ENCODE measurements at places on chromosomes 6 and 20.

DNA sequence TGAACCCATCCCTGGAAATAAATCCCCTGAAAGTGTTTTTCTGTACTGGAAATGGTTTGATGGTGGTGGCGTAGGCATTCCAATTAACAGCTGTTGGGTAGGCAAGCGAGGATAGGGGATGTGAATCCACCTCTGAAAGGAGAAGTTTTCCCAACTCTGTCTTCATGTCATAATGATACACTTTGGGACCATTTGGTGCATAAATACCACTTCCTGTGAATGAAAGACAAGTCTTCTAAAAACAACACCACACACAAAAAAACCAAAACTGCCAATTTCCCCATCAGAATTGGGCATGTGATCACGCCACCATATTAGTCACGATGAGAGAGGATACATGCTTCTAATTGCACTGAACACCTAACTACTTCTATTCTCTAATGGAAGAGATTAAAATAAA is 6.4 kb downstream of the VNN2 start:
- no peak for DNase-seq

DNA sequence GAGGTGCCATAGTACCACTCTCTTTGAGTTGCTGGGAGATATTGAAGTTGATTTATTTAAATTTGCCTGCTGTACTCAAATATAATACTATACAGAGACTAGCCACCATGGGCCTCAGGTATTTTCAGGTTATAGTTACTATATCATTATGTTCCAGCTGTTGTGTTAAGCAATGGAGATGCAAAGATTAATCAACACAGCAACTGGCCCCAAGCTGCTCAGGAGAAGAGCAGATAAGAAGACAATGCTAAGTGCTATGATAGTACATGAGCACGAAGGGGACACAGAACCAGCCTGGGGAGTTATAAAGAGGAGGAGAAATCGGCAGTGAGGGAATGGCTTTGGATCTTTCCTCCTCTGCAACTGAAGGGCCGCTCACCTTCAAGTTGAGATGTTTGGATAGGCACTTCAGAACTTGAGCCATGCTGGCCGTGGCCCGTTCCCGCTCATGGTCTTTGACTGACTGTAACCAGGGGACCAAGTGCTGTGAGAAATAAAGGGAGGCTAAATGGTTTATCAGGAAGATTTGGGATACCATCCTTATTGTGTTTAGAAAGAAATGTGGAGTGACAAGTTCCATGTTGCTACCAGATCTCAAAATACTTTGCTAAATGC is 24.3 kb upstream of the RPN2 start:
- no peak for DNase-seq

GRCh38 chr6:43805699-43806042 is 35.7 kb downstream of the VEGFA start:
- no peak for DNase-seq

DNA sequence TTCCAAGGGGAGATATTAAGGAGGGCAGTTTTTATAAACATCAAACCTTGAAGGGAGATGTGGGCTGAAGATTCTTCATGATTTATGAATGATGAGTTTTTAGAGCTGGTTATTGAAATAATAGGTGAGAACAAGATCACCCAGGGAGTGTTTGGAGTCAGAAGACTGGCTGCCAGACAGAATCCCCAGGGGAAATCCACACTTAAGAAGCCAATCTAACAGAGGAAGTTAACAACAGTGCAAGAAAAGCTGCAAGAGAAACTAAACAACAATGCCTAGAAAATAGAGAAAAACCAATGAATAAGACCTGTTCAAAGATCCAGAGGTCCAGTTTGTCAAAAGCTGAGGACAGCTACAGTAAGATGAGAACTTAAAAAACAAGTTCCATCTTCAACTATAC is 167.9 kb upstream of the MAN1A1 start:
- peak; percentile 28 for DNase-seq

All from fibroblast of the aortic adventitia (primary cell).